ENCODE measurements at places on chromosomes 5 and 9.

DNA sequence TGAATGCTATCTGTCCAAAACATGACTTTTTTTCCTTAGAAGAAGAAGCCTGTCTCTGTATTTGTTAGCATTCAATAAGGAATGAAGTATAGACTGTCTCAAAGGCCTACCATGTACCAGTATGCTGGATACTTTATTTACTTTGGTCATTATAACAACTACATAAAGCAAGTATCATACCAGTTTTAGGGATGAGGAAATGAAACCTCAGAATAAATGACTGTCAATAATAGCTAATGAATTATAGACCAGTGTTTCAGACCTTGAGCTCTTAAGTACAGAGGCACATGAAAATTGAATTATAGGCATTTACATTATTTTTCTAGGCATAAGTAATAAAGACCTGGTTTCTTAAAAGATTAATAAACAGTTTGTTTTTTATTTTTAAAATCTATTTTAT, 166.4 kb upstream of the TLX3 start:
- no peak for DNase-seq

- DNase-seq = no peak
Observed at GRCh38 chr5:143033535-143034250, 263.5 kb downstream of the ARHGAP26 start.

DNA sequence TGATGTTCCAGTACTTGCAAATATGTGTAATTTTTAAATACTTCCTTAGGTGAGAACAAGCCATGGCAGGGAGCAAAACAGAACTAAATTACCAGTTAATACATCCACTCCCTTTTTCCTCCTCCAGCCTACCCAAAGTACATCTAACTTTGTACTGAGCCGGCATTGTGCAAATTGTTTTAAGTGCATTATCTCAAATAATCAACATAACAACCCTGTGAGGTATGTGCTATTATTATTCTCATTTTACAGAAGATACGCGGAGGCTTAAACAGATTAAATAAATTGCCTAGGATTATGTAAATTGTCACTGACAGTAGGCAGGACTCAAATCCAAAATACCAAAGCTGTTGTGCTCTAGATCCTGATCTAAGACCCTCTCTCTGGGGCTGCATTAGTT, 55.5 kb upstream of the KLF4 start:
- DNase-seq = peak; percentile 13

GRCh38 chr5:56564541-56565282, 250.6 kb upstream of the MAP3K1 start:
- DNase-seq = no peak

- DNase-seq = no peak
Observed at GRCh38 chr5:136332223-136333015, 32.9 kb downstream of the TRPC7 start.

GRCh38 chr5:72488756-72489155, 18.5 kb downstream of the ZNF366 start:
- no peak for DNase-seq

DNA sequence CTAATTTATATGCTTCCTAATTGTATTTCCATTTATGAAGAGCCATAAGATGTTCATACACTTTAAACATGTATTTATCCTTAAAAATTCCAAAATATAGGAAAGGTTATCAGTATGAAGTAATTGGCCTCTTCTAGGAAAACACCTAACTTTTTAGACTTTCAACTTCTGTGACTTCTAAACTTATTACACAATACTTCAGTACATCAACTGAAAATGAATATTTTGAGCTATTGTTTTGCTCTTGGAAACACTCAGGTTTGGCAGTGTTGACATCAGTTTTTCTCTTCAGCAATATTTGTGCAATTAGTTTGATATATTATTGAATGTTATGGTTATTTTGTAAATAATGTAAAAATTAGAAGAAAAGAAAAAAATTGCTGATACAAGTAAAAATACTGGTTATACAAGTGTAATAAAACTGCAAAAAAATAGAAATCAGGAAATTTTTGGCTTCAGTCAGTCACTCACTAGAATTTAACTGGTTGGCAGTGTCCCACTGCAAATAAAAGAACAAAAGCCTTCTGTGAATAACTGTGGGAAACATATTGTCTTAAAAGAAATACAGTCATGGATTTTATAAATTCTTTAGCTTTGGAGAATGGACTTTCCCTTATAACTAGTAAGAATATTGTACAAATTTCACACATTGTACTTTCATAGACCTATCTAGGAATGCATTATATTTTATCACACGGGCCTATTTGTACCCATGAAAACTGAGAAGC, 635.9 kb downstream of the TLE1 start:
- DNase-seq = no peak

DNA sequence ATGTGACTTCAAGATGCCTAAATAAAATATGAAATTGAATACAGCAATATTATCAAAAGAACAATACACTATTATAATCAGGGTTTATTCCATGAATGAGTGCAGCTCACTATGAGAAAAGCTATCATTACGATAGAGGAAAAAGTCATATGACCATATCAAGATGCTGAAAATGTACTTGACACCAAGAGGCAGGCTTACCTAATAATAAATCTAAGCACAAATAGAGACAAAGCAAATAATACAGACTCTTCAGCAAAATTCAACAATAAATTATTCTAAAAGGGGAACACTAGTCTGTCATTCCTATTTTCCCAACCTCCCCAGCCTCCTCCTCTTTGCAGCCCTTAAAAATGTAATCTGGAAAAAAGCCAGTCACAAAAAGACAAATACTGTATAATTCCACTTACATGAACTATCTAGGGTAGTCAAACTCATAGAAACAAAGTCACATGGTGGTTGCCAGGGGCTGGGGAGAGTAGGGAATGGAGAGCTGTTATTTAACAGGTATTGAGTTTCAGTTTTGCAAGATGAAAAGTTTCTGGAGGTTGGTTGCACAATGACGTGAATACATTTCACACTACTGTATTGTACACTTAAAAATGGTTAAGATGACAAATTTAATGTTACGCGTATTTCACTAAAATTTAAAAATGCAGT, 148.4 kb downstream of the NFIB start:
- no peak for DNase-seq

GRCh38 chr5:176528301-176528700, 8.9 kb downstream of the RNF44 start:
- no peak for DNase-seq

GRCh38 chr5:131256507-131256823, 7.4 kb upstream of the CDC42SE2 start:
- no peak for DNase-seq

GRCh38 chr5:158126442-158127405, 267.8 kb upstream of the CLINT1 start:
- DNase-seq = no peak

- no peak for DNase-seq
Observed at GRCh38 chr5:2914022-2914661, 162.7 kb upstream of the IRX2 start.

DNA sequence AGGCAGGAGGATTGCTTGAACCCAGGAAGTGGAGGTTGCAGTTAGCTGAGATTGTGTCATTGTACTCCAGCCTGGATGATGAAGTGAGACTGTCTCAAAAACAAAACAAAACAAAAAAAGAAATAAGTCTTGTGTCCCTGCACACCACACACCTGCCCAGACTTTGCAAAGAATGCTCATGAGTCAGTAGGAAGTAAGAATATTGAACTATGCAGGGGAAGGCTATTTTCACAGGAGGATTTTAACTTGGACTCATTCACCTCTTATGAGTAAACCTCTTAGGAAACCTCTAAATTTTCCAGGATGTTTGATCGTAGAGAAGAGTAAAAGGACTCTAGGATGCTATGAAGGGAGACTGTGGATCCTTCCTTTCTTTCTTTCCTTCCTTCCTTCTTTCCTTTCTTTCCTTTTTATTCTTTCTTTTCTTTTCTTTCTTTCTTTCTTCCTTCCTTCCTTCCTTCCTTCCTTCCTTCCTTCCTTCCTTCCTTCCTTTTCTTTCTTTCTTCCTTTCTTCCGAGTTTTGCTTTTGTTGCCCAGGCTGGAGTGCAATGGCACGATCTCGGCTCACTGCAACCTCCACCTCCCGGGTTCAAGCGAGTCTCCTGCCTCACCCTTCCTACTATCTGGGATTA, 96.7 kb upstream of the CLINT1 start:
- DNase-seq = no peak

- peak; percentile 29 for DNase-seq
Observed at GRCh38 chr5:139795074-139796001, at the start of gene PSD2. PSD2 (plus strand) TSS chr5:139795808; CDS start chr5:139809441, 13,633 bp downstream.

DNA sequence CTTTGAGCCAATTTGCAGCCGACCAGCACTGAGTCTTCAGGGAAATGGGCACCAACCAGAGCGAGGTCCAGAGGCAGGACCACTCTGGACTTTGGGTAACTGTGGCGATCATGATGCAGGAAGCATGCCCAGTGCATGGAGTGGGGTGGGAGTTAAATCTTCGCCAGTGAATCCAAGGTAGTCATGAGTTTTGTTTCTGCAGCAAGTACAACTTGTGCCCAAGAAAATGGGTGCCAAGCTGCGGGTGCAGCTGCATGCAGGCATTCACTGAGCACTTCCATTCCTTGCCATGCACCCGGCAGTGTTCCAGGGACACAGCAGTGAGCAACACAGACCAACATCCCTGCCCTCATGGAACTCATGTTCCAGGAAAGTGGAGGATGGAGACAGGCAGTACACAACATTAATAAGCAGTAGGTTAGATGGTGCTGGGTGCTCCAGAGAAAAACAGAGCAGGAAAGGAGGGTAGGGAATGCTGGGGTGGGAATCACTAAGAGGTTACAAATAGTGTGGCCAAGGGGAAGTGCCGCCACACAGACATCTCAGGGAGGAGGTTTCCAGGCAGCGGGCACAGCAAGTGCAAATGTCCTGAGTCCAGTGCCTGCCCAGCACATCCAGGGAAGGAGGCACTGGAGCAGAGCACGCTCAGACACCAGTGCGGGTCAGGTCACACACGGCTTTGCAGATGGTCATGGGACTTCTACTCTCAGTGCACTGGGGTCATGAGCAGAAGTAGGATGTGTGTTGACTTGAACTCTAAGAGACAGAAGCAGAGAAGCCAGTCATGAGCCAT, 48.2 kb upstream of the LMX1B start:
- no peak for DNase-seq

- peak; percentile 66 for DNase-seq
Observed at GRCh38 chr9:128420651-128421481, at the start of gene CERCAM. CERCAM (plus strand) TSS chr9:128420857; CDS start chr9:128420878, 21 bp downstream.

DNA sequence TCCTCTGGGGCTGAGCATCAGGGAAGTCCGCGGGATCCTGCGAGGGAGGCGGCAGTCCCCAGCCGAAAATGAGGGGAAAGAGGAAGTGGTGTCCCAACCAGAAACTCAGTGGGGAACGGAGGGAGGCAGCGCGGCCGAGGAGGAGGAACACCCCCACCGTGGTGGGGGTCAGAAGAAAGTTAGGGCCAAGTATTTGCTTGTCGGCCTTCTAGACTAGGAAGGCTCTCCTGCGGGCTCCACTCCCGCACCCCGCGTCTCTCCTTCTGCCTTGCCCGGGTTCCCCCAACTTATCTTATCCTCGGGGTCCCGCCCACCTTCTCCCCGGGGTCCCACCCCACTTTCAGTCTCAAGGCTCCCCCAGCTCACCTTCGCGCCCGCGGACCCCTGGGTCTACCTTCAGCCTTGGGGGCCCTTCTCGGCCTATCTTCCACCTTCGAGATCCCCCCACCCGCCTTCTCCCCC, 557 bp upstream of the PHF2 start:
- DNase-seq = peak; percentile 71

GRCh38 chr9:120904978-120905301, 21.7 kb downstream of the TRAF1 start:
- no peak for DNase-seq

- no peak for DNase-seq
Observed at GRCh38 chr5:14998491-14998890, 126.9 kb upstream of the ANKH start.

DNA sequence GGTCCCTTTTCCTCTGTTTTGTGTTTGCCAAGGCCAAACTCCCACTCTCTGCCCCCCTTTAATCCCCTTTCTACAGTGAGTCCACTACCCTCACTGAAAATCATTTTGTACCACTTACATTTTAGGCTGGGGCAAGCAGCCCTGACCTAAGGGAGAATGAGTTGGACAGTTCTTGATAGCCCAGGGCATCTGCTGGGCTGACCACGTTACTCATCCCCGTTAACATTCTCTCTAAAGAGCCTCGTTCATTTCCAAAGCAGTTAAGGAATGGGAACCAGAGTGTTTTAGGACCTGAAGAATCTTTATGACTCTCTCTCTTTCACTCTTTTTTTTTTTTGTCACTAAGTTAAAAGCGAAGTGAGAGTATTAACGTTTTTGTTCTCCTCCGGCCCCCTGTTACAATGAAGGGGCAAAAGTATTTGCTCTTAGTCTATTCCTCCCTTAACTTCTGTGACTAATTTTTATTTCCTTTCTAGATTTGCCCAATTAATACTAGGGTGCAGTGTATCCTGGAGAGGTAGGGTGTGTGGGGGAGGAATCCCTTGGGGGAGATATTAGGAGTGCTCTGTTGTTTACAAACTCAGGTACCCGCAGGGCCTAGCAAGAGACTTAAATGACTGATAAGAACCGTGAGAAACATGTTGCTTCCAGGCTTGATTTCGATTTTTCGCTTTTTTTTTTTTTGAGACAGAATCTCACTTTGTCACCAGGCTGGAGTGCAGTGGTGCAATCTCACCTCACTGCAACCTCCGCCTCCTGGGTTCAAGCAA, 14.7 kb downstream of the GM2A start:
- DNase-seq = no peak

GRCh38 chr5:42855811-42856210, 44.1 kb upstream of the SELENOP start:
- DNase-seq = no peak

GRCh38 chr5:15367489-15367888, 132.5 kb upstream of the FBXL7 start:
- DNase-seq = no peak

DNA sequence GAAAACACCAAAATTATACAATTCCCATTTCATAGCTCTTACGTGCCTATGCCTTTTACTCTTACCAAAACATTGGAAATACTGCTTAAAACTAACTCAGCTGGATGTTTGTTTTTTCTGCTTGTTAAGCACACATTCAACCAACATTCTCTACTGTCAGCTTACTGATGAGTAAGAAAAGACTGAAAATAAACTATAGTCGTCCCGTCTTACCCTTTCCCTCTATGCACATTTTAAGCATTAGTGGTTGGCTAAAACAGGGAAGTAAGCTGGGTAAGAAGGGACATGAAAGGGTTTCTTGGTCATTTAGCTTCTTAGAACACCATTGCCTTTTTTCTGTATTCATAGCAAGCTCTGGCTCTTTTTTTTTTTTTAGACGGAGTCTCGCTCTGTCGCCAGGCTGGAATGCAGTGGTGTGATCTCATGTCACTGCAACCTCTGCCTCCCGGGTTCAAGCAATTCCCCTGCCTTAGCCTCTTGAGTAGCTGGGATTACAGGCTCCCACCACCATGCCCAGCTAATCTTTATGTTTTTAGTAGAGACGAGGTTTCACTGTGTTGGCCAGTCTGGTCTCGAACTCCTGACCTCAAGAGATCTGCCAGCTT, 232.1 kb upstream of the PCSK5 start:
- no peak for DNase-seq

GRCh38 chr9:122107291-122107805, 14.2 kb upstream of the TTLL11 start:
- no peak for DNase-seq

GRCh38 chr5:68287976-68288706, 72.6 kb downstream of the PIK3R1 start:
- peak; percentile 70 for DNase-seq

- DNase-seq = no peak
Observed at GRCh38 chr5:135703016-135703550, 124.3 kb upstream of the CXCL14 start.

- no peak for DNase-seq
Observed at GRCh38 chr9:126626926-126627233, 13.2 kb downstream of the LMX1B start.

GRCh38 chr5:86970361-86970760, 297.3 kb upstream of the RASA1 start:
- DNase-seq = no peak

- no peak for DNase-seq
Observed at GRCh38 chr9:33175649-33176325, 8.7 kb upstream of the B4GALT1 start.

Data from A673 (cell line).